LHCN-M2 (cell line): ENCODE measurements at places on chromosomes 5 and 9. TPM values are rescaled to one million over a fixed set of nuclear protein-coding genes. Genes with fewer than 3 reads are reported as not detected.

GRCh38 chr9:37187713-37188439, 67.5 kb downstream of the ZCCHC7 start:
- peak; percentile 75 for DNase-seq

SPINK6 gene
- not detected in 2 replicates for total RNA-seq

BNC2 gene
- 16.4 and 23.8 TPM in 2 replicates for total RNA-seq

- no peak for DNase-seq
These were observed 66.0 kb upstream of the SMIM15 start for GRCh38 chr5:61228229-61228628.

HBEGF gene
- 1.8 and 1.9 TPM in 2 replicates for total RNA-seq

- DNase-seq: peak; percentile 83
These were observed 72.8 kb downstream of the NR6A1 start for GRCh38 chr9:124698265-124698664.
